Stimulated activated CD4-positive, alpha-beta T cell treated with anti-CD3 and anti-CD28 coated beads, Interleukin-15, amount 100 ng/mL, for 1 hour (primary cell): ENCODE measurements at places on chromosomes 2 and 18.

DNA sequence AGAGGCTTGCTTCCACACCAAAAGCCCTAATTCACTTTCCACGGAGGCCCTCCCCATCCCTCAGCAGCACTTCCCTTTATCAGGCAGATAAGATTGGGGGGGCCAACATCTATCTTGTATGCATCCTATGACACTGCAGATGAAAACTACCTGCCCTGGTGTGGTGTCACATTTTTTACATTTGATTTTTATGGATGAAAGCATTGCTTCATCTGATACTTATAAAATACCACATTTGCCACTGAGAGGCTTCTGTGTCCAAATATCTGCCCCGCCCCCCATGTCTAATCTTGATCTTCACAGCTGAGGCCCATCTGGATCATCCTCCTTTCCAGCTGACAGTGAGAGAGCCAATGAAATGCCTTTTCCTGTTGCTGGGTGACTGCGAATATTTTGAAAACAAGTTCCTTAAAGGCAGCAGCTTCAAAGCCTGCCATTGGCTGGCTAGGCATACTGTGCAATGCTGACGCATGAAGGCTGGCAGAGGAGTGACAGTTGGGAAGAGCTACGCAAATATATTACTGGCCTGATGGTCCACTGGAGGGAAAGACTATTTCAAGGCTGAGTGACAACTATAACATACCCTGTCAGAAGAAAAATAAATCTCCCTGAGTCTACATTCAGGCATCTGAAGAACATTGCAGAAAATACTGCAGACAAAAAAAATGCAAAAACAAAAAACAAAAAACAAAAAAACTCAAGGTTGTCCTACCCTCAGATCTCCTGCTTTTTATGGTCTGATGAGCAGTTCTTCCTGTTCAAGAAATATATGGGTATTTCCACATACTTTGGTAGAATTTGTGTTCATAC, 318.7 kb downstream of the PDE11A start:
- no peak for DNase-seq

DNA sequence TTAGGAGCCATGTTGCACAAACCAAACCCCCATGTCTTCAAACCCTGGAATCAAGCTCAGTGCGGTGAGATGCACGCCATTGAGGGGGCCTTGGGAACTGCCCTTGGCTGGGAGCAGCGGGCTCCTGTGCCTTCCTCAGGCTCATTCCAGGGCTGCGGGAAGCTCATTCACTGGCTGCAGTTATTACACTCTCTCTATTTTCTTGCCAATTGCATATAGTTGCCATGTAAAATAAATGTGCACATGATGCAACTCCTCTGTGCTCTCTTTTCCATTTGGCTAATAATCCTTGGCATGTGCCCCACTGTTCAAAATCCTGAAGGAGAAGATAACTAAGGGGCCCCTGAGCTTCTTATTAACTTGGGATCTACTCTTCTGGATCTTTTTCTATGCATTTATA, 74.7 kb downstream of the KCTD1 start:
- no peak for DNase-seq

DNA sequence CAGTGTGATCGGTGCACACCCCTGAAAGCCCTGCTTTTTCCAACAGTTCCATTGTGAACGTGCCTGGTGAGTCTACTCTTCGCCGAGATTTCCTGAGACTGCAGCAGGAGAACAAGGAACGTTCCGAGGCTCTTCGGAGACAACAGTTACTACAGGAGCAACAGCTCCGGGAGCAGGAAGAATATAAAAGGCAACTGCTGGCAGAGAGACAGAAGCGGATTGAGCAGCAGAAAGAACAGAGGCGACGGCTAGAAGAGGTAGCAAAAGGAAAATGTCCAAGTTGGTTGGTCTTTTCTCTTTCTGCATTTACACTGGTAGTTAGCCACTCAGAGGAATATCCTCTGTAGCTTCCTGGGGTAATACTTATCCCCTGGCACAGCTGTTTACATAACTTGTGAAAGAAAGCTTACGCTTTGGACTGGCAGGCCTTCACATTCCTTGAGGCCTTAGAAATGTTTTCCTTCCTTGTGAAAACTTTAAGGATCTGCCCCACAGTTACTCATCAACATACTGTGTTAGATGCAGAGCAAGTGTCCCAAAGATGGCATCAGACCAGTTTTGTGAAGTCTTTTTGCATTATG, 146.6 kb downstream of the MAP4K4 start:
- no peak for DNase-seq

DNA sequence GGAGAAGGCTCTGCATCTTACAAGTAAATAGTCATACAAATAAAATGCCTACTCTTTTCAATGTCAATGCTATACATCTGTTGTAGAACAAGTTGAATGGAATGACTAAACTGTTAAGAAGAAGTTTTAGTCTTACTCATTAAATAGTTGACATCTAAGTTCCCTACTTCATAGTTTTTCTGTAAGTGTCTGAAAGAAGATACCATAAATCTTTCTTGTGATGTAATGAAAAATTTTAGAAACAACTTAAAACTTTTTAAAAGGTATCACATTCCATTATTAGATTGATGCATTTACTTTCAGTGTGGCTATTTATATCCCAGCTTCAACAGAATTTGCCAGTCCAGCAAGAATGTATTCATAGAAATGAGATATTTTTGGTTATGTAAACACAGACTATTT, 185.2 kb upstream of the EPC2 start:
- DNase-seq: no peak

DNA sequence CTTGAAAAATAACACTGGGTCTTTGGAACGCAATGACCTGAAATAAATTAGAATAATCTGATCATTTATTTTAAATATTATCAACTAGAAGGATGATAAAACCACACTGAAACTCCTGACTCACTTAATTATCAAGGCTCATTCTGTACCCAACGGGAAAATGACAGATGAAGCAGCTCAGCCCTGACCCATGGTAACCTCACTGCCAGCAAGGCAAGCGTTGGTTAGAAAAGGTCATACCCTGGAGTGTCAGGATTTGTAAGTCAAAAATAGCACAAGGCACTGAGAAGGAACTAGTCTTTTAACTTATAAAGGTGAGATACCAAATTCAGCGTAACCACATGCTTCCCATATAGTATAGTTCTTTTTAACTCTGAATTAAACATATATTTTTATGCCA, 277.5 kb downstream of the ETAA1 start:
- no peak for DNase-seq

DNA sequence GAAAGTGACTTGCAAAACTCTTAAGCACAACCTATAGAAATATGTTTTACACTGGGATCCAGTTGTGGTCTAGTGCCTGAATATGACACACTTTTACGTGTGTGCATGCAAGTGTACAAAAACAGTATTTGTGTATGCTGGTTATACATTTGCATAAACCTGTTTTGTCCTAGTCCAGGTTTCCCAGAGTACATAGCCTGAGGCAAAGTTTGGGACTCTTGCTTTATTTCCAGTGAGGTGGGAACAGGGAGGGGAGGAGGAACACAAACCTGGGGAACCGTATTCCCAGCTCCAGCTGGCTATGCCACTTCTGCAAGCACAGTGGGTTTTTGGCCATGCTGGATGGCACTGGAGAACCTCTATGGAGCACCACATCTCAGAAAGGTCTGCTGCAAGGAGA, 481.1 kb upstream of the HS6ST1 start:
- no peak for DNase-seq
